ENCODE measurements at places on chromosomes 3 and 15.

- no peak for DNase-seq
Measured at GRCh38 chr3:54046641-54047214, 75.6 kb upstream of the CACNA2D3 start.

GRCh38 chr3:13600950-13601691 is 52.2 kb downstream of the FBLN2 start:
- DNase-seq: no peak

GRCh38 chr3:16587681-16588060 is 17.6 kb downstream of the DAZL start:
- no peak for DNase-seq

DNA sequence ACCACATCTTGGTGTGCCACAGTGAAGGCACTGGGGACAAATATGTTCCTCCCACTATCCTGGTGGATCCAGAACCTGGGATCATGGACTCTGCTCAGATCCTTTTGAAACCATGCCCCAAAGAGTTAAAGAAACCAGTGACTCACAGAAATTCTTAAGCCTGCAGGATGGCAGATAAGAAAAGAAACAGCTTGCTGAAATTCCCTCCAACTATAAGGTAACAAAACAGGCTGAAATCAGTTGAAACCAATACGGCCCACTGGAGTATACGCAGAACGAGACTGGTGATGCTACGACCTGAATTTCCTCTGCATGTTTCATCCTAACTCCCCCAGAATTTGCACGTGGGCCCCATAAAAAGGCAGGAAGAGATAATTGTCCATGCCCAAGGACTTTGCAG is 209.6 kb downstream of the TJP1 start:
- DNase-seq: no peak

GRCh38 chr15:78932258-78932808 is 12.5 kb downstream of the CTSH start:
- DNase-seq: no peak

DNA sequence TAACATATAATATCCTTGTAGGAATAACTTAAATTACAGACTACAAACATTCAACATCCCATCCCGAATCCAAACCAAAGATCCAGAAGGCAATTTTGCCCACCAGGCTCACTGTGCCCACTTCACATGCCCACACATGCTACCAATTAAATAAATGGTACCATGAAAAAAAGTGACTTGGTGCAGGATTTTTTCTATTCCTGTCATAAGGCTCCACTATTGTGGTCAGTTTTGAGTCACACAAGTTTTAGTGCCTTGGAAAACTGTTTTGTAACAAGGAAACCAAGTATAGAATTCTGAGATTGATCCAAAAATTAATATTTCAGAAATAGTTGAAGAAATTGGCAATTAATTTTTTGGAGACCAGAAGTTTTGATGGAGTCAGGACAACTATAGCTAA is 470.1 kb upstream of the THBS1 start:
- DNase-seq: no peak

- no peak for DNase-seq
Measured at GRCh38 chr3:60594025-60594424, 657.2 kb downstream of the FHIT start.

DNA sequence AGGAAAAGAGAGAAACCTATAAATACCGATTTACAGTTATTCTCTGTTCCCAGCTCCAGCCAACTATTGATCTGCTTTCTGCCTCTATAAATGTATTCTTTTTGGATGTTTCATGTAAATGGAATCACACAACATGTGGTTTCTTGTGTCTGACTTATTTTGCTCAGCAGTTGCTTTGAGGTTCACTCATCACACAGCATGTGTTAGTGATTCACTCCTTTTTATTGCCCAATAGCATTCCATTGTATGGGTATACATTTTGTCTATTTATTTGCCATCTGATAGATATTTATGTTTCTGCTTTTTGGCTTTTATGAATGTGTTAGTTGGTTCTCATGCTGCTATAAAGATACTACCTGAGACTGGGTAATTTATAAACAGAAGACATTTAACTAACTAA is 23.6 kb downstream of the CCR1 start:
- no peak for DNase-seq

DNA sequence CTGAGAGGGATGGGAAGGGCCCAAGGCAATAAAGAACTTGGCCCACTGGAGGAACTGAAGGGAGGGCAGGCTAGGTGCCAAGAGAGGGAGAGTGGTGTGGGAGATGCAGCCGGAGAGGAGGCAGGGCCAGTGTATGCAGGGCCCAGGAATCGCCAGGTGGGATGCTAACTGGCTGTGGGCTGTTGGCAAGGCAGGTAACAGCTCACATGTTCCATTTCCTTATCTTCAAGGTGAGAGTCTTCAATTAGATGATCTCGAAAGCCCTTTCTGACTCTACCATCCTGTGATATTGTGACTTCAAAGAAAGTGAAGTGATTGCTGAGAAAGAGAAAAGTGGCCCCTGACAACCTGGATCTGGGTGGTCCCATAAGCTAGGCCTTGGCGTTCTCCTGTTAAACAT is 49.0 kb downstream of the CASR start:
- no peak for DNase-seq

DNA sequence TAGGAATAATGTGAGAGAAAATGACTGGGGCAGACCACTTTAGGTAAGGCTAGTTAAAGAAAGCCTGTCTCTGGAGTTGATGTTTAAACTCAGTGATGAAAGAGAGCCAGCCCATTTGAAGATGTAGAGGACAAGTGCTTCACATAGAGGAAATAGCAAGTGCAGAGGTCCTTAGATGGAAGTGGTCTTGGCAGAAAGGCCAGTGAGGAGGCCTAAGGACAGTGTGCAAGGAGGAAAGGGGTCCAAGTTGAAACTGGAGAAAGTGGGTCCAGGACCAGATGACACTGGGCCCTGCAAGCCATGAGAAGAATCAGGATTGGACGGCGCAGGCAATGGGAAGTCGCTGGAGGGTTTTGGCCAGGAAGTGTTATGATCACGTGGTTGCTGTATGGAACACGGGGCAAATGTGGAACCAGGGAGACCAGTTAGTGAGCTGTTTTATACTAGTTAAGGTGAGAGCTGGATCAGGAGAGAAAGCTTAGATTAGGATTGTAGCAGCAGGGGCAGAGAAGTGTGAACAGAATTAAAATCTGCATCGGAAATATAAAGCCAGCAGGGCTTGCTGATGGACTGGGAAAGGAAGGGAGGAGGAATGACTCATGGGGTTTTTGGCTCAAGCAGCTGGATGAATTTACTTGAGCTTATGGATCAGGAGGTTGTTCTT is 48.0 kb upstream of the SCAANT1 start:
- DNase-seq: no peak

DNA sequence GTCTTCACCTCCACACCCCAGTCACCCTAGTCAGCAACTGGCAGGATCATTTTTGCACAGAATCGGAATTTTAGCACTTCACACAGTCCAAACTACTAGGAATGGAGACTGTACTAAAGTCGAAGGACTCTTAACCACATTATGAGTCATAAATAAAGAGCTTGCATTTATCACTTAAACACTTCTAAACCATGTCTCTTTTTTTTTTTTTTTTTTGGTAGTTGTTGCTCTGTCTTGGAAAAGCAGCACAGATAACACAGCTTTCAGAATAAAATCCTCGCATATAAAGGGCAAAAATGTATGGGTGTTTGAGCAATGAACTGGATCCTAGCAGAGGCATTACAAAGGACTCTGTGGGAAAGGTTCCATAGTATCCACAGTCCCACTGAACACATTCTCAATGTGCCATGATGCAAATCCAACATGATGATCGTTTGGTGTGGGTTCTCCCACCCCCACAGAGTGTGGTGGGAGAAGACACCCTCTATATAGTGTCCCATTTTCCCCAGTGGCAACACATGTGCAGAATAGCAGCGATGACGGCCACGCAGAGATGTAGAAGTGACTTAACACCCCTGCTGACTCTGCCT is 47.1 kb downstream of the FOXP1 start:
- no peak for DNase-seq

DNA sequence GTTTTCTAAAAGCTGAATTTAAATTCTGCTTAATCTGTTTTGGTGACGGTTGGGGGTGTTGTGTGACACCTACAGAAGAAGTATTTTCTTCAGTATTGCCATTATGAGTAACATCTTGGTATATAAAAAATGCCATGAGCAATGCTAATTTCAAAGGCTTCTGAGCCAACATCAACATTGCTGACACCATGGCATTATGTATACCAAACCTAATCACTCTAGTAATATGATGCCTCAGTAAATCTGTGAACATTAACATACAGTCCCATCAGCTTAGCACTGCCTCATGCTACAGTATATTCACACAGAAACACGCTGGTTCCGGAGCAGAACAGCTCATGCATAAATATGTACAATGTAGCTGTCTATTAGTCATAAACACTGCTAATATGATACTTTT is 75.8 kb downstream of the ZPLD1 start:
- DNase-seq: no peak

- no peak for DNase-seq
Measured at GRCh38 chr3:141773676-141774075, 10.5 kb downstream of the GRK7 start.

- no peak for DNase-seq
Measured at GRCh38 chr3:129070086-129070885, 9.7 kb downstream of the GP9 start.

DNA sequence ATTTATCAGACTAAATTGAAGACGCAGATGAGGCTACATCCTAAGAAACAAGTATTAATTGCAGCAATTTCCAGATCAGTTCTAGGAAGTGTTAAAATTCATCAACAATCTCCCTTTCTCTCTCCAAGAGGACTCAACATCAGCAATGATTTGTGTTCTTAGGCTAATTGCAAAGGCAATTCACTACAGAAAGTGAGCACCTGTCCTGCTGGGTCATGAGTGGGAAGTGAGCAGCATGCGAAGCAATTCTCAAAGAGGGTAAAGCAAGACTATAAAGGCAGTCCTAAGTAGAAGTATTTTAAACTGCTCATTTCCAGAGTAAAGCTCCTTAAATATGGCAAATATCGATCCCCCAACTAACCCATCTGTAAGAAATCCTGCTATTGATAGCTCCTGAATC is 1191.0 kb upstream of the ALCAM start:
- DNase-seq: no peak

DNA sequence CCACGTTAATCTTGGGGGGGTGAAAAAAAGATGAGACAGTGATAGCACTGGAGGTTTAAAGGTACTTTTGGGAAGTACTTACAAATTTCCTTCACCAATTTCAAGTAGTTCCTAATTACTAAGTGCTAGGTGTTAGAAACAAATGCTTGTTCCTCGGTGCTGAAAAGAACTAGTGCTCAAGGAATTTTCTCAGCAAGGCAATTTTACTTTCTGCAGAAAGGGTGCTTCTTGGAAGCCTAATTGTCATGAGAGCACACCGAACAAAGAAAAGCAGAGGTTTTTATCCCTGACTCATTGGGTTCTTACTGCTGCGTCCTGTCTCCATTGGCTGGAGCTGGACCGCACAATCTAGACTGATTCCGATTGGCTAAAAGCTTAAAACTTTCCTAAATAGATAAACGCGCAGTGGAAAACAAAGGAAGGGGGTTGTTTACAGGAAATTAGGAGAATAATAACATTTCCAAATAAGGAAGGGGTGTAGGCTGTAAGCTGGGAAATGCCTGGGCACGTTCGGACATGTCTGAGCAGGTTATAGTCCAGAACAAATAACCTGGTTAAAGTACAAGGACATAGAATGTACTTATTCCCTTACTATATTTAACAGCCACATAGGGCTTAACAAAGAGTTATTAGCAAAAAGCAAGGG is 49.6 kb downstream of the CHD2 start:
- no peak for DNase-seq

GRCh38 chr15:24962880-24963279 is 8.1 kb downstream of the SNRPN start:
- no peak for DNase-seq

GRCh38 chr3:114223143-114223542 is 14.2 kb downstream of the ZNF80 start:
- peak; percentile 77 for DNase-seq

DNA sequence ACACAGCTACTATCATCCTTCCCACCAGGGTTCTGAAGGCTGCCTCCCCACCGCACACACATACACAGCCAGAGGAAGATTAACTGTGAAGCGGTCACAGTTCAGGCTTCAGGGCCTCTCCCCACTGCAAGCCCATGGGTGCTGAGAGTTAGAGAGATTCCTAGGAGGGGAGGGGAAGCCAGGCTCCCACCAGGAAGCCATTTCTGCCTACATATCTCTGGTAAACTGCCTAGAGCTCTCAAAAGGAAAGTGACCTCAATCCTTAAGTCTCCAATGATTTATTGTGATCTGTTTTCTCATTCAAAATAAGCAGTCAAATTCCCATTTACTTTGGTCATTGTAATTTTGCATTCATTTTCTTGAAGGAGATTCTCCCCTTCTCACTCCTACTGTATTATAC is 141.0 kb upstream of the BNIP2 start:
- no peak for DNase-seq

GRCh38 chr15:88316586-88316985 is 60.0 kb upstream of the NTRK3 start:
- no peak for DNase-seq

DNA sequence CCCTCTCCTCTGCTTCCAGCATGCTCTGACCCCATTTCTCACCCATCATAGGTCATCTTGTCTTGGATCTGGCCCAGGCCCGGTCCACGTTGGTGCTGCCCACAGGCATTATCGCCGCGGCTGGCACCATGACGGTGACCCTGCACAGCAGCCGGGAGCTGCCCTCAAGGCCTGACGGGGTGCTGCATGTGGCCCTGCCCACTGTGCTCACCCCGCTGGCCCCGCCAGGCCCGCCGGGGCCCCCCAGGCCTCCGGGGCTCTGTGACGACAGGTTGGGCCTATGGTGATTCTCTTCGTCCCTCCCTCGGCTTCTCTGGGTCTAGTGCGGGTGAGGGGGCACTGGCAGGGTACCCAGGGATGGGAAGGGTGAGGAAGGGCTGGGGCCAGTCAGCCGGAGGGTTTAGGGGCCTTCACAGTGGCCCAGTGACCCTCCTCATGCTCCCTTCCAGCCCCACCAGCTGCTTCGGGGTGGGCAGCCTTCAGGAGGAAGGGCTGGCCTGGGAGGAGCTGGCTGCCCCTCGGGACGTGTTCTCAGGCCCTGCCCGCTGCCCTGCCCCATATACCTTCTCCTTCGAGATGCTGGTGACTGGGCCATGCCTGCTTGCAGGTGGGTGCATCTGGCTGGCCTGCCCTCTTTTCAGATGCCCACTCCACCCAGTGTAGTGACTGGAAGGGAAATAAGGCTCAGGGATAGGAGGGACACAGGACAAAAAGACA is 3.9 kb downstream of the VWA5B2 start:
- DNase-seq: no peak
